Activated naive CD4-positive, alpha-beta T cell treated with anti-CD3 and anti-CD28 coated beads, Interleukin-2, amount 10 ng/mL, durations not matched to agents 7 days and 5 days (primary cell): ENCODE measurements at places on chromosomes 5 and 9.

DNA sequence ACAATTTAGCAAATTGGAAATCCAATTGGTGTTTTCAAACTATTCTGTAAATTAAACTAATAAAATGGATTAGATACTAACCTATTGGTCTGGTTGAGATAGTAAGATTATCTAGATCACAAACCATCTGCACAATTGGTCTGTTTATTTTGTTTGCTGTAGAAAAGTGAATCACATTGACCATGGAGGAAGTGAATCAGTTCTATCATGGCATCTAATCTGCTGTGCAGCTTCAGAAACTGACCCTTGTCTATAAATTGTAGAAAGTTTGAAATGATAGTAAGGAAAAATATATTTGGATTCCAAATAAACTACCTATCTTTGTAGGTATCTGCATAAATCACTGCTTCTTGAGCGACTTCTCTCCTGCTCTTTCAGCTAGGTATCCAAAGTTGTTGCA is 1865.4 kb downstream of the MAT2B start:
- no peak for DNase-seq

- no peak for DNase-seq
Measured at GRCh38 chr9:77582961-77583576, 65.1 kb downstream of the GNA14 start.

DNA sequence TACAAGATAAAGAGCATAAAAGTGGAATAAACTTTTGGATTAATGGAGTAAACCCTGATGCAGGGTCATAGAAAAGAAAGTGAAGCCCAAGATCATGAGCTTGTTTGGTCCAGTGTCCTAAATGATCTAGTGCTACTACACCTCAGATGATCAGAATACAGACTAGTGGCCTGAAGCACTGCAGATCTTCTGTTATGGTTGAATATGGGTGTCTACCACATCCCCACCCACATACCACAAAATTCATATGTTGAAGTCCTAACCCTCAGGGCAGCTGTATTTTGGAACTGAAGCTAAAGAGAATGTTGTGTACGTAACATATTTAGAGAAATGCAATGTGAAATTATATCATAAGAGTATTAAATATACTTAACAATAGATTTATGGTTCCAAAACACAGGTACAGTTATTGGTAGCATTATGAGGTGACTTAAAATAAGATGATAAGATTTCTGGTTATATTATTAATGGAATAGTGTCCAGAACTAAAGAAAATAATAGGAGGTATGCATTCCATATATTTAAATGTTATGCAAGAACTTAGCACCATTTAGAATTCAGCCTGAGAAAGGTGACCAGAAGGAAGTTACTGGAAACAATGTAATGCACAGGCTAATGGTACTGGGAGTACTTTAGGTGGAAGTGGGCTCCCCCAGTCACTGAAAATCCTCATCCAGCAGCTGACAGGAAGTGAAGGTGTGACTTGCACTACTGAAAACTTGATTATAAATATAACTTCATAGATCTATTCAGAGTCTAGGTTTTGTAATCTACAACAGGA is 1155.1 kb downstream of the TAF11L14 start:
- DNase-seq, result no peak

GRCh38 chr9:125425170-125425897 is 163.7 kb downstream of the GAPVD1 start:
- DNase-seq, result no peak

- DNase-seq, result no peak
Measured at GRCh38 chr5:170265522-170265921, 32.1 kb downstream of the LCP2 start.

- no peak for DNase-seq
Measured at GRCh38 chr9:107838766-107839165, 349.2 kb upstream of the KLF4 start.

DNA sequence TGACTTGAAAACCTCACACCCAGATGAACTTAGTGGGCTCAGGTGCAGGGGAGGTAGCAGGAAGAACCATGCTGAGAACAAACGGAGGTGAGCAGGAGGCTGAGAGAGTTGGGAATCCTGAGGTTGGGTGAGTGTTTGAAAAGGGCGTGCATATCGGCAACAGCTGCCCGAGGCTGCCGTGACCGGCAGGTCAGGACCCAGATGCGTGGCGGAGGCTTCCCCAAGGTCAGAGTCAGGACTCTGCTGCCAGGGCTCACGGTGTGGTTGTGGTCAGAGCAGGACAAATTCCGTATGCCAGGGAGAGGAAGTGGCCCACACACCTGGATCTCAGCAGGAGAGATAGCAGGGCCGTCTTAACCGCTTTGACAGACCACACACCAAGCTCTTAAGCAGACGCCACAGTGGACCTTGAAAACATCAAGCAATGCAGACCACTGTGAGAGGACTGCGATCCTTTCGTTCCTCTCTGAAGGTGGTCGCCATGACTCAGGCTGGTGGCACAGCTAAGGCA is 43.1 kb downstream of the ADAMTS16 start:
- DNase-seq, result no peak

- DNase-seq, result no peak
Measured at GRCh38 chr5:160537116-160537515, 115.5 kb downstream of the PTTG1 start.

DNA sequence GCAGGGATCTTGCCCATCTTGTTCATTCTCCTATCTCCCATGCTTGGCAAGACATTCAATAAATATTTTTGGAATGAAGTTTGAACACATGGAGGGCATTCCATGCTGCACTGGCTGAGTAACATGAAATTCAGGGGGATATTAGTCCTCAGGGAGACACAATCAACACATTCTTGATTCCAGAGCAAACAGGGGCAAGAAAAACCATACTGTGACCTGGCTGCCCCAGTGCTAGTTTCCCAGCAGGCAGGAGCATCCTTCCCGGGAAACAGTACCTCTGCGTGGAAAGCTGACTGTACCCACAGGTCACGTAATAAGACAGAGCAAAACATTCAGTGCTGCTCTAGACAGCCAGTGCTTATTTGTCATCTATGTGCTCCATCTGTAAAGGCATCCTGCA is 66.3 kb upstream of the SPOCK1 start:
- no peak for DNase-seq

GRCh38 chr5:34978681-34979080 is 49.3 kb downstream of the DNAJC21 start:
- DNase-seq, result no peak

- peak; percentile 32 for DNase-seq
Measured at GRCh38 chr9:34590381-34591247, 1.1 kb upstream of the CNTFR start.

GRCh38 chr9:35482071-35482470 is 7.8 kb upstream of the RUSC2 start:
- no peak for DNase-seq

GRCh38 chr9:31730398-31730797 is 654.0 kb upstream of the ACO1 start:
- DNase-seq, result no peak

DNA sequence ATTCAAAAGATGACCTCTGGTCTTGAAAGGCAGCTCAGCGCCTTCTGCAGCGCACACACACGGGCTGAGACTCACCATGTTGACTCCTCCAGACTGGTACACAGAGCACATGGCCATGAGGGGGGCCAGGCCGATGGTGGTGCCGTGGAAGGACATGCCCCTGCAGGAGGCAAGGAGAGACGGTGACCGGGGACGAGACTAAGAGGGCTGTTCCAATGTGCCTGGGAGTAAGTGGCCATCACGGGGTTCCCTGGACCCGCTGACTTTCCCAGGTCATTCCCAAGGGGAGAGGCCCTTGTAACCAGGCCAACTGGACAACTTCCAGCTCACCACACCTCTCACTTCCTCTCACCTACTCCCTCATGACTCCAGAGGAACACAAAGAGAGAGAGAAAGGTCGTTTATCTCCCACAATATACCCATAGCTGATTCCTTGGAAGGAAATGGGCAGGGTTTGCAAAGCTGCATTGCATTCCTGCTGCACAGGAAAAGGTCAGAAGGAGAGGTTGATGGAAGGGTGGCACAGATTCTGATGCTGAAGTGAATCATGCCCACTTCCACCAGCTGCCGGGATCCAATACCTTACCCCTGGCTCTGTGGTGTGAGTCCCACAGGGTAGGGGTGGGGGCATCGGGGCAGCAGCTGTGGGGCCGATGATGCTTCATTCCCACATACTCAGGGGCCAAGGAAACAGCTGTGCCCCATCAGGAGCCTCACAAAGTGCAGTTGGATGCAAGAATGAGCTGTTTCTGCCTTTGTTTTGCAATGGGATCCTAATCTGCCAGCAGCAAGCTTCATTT is 47.2 kb downstream of the NIPAL4 start:
- no peak for DNase-seq

DNA sequence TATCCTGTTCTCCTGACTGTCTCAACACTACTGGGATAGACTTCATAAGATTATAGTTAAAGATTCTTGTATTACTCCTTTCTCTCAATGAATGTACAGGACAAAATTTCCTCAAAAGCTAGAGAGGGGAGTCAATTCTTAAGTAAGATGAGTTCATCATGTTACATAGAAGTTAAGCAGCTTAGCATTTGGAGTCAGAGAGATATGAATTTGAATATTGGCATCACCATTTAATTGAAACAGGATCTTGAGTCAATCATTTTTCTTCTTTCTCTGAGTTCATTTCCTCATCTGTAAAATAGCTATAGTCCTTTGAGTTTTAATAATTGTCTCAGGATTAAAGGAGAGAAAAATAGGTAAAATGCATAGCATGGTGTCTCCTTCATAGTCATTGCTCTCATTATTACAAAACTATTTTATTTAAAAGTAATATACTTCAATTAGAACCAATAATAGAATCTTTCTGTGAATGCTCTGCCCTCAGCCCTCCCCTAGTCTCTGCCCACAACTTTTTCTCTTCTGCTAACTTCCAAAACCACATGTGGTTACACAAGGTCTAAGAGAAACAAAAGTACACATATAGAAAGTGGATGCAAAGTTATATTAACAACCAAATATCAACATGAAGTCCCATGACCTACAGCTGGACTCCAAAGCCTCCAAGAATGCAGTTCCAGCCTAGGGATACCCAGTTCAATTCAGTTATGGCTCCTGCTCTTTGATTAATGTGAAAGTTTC is 265.6 kb downstream of the TLE1 start:
- DNase-seq, result no peak

- no peak for DNase-seq
Measured at GRCh38 chr5:56941981-56942380, 9.9 kb downstream of the MIER3 start.

DNA sequence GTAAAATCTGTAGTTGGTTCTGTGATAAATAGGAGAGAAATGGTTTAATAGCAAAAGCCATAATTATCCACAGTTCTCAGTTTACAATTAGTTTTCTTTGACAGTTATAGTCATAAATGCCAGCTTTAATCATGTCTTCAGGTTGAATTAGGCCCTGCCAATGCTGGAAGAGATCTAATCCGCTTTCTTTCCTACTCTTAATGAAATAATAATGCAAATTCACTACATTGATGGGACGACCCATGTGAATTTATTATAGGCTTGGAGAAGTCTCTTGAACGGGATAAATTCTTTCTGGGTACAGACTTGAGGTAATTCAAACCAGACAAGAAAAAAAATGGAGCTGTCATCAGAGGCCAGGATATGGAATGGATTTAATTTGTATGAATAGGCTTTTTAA is 950.4 kb downstream of the EFNA5 start:
- no peak for DNase-seq

GRCh38 chr5:150945486-150945885 is 40.7 kb upstream of the ZNF300 start:
- no peak for DNase-seq

DNA sequence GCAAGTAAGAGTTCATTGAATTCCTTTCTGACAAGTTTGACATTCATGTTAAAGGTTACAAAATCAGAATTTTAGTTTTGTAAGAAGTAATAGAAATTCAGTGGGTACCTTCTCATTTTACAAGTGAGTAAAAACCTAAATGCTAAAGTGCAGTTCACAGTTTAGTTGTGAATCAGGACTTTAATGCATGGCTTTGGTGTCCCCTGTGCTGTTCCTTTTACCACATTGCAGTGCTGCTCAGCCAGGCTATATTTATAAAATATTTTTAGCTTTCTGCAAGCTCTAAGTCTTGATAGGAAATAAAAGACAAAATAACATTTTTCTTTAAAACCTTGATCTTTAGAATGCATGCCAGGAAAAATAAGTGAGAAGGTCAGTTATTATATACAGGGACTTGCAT is 26.3 kb downstream of the PAM start:
- DNase-seq, result no peak

GRCh38 chr5:164002214-164002613 is 496.8 kb downstream of the MAT2B start:
- DNase-seq, result no peak

- no peak for DNase-seq
Measured at GRCh38 chr5:134248256-134248655, 22.4 kb upstream of the PPP2CA start.

GRCh38 chr9:38362852-38363588 is 29.5 kb upstream of the ALDH1B1 start:
- peak; percentile 40 for DNase-seq

DNA sequence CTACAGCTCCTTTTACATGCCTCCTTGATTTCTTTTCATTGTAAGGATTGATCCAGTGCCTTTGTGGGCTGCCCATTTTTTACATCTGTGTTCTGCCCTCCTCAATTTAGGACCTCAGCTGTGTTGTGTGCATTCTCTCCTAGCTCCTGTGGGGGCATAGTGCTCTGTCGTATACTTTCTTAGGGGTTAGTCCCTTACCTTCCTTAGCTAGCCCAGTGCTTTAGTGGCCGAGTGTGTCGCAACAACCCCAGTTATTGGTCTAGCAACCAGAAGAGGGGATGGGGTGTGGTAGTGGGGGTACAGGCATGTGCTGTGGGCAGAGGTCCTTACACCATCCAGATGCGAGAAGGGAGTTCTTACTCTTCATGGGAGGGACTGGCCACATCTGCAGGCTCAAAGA is 12.1 kb downstream of the MTRR start:
- DNase-seq, result no peak

GRCh38 chr9:90142580-90142979 is 500.0 kb downstream of the DIRAS2 start:
- peak; percentile 69 for DNase-seq

DNA sequence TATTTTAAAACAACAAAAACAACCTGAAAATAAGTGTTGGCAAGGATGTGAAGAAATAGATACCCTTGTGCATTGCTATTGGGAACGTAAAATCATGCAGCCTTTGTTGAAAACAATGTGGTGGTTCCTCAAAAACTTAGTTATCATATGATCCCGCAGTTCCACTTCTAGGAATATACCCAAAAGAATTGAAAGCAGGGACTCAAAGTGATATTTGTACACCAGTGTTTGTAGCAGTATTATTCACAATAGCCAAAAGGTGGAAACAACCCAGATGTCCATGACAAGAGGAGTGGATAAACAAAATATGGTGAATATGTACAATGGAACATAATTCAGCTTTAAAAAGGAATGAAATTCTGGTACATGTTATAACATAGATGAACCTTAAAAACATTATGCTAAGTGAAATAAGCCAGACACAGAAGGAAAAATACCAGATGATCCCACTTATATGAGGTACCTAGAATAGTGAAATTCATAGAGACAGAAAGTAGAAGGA is 29.0 kb downstream of the IRF1 start:
- no peak for DNase-seq

DNA sequence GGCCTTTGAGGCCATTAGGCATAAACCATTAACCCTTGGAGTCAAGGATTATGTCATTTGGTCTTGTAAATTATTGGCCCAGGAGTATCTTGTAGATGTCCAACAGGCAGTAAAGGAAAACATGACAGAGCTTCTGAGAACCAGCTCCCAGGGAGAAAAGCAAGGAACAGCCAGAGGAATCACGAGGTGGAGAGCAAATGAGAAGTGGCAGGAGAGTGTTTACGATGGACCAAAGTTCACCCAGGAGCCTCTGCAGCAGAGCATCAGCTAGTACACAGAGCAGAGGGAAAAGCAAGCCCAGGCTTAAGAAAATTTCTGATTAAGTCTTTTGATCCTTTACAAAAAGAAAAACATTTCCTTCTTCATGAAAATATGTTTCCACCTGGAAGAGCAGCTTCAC is 206.2 kb downstream of the NDUFS4 start:
- DNase-seq, result no peak

- DNase-seq, result no peak
Measured at GRCh38 chr5:38423276-38424147, 132.9 kb downstream of the LIFR start.
